ENCODE measurements at places on chromosomes 7 and 10.

DNA sequence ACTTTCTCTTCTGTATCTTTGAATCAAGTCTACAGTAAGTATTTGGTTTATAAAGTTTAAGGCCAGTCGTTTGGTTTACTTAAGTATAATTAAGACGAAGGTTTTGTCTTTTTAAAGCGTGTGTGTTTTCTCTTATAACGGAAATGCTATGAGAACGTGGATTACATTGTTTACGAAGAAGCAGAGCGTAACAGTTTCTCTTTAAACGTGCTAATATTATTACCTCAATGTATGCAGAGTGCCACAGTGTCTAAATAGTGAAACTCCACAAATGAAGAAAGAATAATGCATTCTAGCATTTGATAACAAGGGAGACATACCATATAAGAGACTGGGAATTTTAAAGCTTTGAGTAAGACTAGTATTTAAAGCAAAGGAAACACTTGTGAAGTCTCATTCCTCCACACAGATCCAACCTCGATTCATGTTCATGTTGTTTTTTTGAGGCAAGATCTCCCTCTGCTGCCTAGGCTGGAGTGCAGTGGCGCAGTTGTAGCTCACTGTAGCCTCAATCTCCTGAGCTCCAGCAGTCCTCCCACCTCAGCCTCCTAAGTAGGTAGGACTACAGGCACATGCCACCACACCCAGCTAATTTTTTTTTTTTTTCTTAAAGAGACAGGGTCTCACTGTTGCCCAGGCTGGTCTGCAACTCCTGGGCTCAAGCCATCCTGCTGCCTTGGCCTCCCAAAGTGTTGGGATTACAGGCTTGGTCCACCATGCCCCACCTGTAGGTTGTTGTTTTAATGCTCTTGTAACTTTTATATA is 75.1 kb downstream of the ANKRD61 start:
- DNase-seq: no peak

- no peak for DNase-seq
These were observed 1.3 kb downstream of the PRKCQ start for GRCh38 chr10:6578795-6579182.

DNA sequence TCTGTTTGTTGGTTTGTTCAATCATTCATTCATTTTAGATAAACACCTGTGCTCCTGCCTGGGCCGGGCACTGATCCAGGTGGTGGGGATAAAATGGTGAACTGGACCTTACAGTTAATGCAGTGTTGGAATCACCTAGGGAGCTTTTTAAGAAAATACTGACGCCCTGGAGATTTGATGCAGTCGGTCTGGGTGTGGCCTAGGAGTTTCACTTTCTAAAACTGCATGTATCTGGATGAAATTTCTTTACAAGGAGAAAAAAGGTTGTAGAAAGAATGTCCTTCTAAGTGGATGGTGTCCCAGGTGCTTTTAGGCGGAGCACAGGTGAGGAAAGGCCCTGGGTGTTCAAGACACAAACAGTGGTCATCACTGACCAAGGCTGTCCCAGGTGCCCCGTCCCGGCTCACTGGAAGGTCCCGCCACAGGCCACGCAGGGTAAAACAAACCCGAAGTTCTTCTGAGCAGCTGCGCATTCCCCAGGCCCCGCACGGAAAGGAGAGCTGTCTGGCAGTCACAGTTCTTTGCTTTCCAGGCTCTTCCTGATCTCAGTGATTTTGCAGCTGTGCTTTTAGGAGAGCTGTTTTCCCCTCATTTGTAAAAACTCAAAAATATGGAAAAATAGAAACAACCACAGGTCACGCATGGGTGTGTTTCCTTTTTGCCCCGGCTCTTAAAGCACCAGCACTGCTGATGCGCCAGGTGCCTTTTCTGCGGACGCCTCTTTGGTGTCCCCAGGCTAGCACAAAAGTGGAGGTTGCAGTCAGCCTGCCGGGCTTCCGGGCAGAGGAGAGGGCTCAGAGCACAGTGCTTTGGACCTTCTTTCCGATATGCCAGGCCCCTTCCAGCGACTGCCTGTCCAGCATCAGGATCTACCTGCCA is 161.9 kb downstream of the GRK5 start:
- no peak for DNase-seq

DNA sequence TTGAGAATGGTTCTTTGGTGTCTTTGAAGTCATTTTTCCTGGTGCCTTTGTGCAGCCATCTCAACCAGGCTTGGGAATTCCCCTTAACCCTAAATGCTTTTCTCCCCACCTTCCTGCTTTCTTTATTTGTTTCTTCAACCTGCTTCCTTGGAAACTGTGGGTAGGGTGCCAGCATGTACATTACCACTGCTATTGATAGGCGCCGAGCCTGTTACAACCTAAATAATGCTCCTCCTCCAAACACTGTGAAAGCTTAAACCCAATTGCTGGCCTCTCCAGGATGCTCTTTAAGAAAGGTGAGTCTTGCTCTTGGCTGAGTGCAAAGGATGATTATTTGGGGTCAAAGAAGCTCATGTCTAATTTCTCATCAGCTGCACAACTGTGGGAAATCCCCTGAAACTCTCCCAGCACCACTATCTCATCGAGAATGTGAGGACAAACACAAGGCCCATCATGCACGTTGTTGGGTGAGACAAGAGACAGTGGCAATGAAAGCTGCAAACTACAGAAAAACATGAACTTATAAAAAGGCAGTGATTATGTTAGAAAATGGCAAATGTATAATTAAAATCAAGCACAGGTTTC is 285.5 kb upstream of the IGFBP3 start:
- no peak for DNase-seq

- peak; percentile 14 for DNase-seq
These were observed 239.6 kb downstream of the DNAJB6 start for GRCh38 chr7:157576415-157576814.

DNA sequence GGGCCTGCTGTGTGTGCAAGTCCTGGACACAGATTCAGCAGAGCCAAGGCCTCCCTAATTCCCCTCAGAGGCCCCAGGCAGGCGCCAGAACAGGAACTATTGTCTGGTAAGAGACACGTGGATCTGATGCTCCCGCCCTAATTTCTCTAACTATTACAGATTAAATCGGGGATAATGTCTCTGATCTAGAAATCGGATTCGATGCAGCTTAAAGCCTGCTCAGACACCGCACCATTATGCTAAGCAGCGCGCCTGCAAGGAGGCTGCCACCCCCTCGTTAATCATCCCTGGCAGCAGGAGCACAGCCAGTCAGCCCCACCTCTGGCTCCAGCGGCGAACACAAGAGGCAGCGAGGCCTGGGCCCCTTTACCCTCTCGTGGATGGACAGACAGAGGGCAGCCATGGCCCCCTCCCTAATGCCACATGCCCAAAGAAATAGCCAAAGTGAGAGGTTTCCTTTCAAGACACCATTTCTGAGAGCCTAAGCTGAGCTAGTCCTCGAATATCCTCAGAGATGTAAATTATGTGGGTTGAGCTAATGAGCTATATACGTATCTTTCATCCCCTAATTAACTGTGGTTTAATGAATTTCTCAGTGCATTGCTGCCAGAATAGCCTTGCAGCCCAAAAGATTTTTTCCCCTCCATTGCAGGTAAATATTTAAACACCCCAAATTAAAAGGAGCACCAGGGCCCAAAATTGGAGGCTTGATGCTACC is 122.1 kb downstream of the GRID1 start:
- no peak for DNase-seq

- DNase-seq: no peak
These were observed 653.9 kb upstream of the FOXK1 start for GRCh38 chr7:4028221-4028620.

GRCh38 chr7:24896031-24896501 is 83.9 kb downstream of the OSBPL3 start:
- no peak for DNase-seq

GRCh38 chr7:139640681-139641080 is 117.2 kb downstream of the CLEC2L start:
- no peak for DNase-seq

DNA sequence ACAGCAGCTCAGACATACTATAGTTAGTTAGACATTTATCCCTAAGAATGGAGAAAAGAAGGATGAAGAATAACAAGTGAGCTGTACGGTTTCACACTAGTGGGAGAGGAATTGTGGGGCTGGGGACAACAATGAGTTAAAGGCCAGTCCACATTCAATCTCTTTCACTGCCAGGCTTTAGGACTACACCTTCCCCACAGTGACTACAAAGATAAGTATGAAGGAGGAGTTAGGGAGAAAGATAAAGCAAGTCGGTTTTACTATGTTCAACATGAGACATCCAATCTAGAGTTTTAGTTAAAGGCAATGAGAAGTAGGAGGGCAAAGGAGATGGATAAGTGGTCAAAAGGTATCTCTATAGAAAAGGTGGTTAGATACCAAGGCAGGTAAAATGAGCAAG is 16.3 kb downstream of the ARHGAP12 start:
- DNase-seq: no peak

DNA sequence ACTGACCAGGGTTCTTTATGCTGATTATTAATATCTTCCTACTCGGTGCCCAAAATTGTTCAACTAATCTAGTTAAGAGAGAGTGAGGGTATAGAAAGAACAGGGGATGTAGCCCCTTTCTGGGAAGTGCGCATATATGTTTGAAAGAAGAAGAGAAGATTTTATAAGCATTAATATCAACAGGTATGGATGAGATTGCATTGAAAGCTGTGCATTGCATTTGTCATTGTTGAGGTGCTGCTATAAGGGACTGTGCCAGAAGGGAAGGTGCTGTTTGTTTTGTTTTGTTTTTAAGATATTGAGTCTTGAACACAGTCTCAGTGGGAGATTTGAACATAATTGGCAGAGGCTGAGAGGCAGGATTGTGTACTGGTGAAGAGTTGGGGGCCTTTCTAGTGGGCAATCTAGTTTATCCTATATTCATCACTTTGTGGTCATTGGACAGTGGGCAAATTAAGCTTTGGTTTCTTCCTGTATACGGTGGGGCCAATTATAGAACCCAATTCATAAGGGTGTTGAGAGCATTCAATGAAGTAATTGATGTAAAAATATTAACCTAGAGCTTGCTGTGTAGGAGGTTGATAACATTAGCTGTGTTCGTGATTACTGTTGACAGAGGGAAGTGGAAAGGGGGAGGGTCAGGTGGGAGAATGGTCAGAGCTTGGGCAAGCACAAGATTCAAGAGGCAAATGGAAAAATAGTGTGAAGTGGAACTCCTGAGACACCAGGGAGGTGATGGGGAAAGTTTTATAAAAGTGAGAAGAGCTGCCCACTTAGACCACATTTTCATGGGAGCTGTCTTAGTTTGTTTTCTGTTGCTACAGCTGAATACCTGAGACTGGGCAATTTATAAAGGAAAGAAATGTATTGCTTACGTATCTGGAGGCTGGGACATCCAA is 19.9 kb upstream of the PCGF5 start:
- DNase-seq: no peak

GRCh38 chr7:16098585-16099179 is 322.7 kb downstream of the CRPPA start:
- DNase-seq: no peak

- peak; percentile 28 for DNase-seq
These were observed 1.4 kb upstream of the CREB5 start for GRCh38 chr7:28410628-28411531.

DNA sequence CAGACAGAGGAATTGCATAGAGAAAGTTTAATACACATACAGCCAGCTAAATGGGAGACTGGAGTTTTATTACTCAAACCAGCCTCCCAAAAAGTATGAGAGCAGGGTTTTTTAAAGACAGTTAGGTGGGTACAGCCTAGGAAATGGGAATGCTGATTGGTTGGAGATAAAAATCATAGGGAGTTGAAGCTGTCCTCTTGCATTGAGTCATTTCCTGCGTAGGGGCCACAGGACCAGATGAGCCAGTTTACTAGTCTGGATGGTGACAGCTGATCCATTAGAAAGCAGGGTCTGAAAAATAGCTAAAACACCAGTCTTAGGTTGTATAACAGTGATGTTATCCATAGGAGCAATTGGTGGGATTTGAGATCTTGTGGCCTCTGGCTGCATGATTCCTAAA is 76.1 kb upstream of the POM121L12 start:
- no peak for DNase-seq

DNA sequence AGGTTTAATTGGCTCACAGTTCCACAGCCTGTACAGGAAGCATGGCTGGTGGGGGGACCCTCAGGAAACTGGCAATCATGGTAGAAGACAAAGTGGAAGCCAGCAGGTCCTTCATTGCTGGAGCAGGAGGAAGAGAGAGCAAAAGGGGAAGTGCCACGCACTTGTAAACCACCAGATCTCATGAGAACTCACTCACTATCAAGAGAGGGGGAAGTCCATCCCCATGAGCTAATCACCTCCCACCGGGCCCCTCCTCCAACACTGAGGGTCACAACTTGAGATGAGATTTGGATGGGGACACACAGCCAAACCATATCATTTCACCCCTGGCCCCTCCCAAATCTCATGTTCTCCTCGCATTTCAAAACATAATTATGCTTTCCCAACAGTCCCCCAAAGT is 171.9 kb upstream of the CACNA2D1 start:
- no peak for DNase-seq

- DNase-seq: no peak
These were observed 292.4 kb upstream of the KLF14 start for GRCh38 chr7:131026297-131027000.

- DNase-seq: no peak
These were observed 63.2 kb downstream of the MACC1 start for GRCh38 chr7:20153999-20154398.

DNA sequence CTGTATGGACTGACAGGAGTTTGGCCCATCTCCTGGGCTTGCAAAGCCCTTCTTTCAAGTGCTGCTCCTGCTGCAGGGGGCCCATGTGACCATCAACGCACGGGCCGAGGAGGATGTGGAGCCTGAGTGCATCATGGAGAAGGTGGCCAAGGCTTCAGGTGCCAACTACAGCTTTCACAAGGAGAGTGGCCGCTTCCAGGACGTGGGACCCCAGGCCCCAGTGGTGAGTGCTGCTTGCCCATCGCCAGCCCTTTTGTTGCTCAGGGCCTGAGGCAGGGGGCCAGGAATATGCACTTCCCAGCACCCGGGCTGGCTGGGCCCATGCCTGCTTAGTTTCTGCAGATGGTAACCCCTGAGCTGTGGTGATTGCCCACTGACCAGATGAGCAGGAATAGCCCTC is 8.7 kb downstream of the PGAM2 start:
- DNase-seq: peak; percentile 38

DNA sequence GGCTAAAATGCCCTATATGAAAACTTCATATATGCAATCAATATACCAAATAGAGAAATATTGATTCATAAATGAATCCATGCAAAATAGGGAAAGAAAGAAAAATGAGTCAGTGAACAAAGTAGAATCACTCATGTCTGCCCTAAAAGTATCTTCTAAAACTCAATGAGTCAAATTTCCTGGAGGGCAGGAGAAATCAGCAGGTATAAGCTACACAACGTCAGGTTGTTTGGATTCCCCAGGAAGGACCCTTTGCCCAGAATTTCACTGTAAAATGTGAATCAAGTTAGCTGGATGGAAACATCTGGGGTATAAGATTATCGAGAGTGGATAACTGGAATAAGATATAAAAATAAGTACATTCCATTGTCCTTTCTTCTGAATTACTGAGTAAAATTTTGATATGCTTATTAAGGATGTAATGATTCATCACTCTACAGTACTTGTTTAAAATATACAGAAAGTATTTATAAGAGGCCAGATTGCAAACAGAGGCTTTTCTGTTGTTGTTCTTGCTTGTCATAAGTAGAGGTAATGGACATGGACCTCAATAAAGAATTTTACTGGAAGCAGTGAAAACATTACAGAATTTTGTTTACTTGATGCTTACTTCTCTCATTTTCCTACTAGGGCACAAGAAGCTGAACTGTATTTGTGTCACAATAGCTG is 99.0 kb downstream of the AGMO start:
- no peak for DNase-seq

GRCh38 chr7:128030263-128030653 is 979 bp downstream of the LRRC4 start:
- DNase-seq: no peak

Data from pancreas (tissue), 10 donors.